ENCODE measurements at places on chromosomes 1 and 21. TPM values are rescaled to one million over a fixed set of nuclear protein-coding genes. Genes with fewer than 3 reads are reported as not detected.

The PBX1 gene
- 68.4 TPM for total RNA-seq

The C8A gene
- under 0.01 TPM for total RNA-seq

The ITLN2 gene
- total RNA-seq = not detected

The JAM2 gene
- 1.5 TPM for total RNA-seq

The MROH9 gene
- not detected for total RNA-seq

The CYP4A11 gene
- total RNA-seq = not detected

The PRKAA2 gene
- 3.0 TPM for total RNA-seq

The DNM3 gene
- total RNA-seq = 2.0 TPM

The SAMD11 gene
- 11.1 TPM for total RNA-seq

The PIGK gene
- 67.8 TPM for total RNA-seq

The LCE1A gene
- not detected for total RNA-seq

The CRP gene
- not detected for total RNA-seq

The KRTAP10-3 gene
- total RNA-seq = not detected

The LCE2B gene
- not detected for total RNA-seq

The GBP3 gene
- 28.8 TPM for total RNA-seq

The CLDN17 gene
- not detected for total RNA-seq

The MX2 gene
- 1.8 TPM for total RNA-seq

The ETV3L gene
- total RNA-seq = not detected

The ASPM gene
- 2.0 TPM for total RNA-seq

The MYOM3 gene
- total RNA-seq = not detected

The ERICH3 gene
- total RNA-seq = not detected

The OR2AK2 gene
- total RNA-seq = not detected

The PDZK1 gene
- total RNA-seq = 1.3 TPM

The RGS8 gene
- under 0.01 TPM for total RNA-seq

The NUP210L gene
- 0.15 TPM for total RNA-seq

The AMY1B gene
- total RNA-seq = not detected

The OR10R2 gene
- total RNA-seq = not detected

The SLAMF9 gene
- not detected for total RNA-seq

The LENEP gene
- total RNA-seq = not detected

The DAB1 gene
- not detected for total RNA-seq

The IL20 gene
- not detected for total RNA-seq

The RHCE gene
- 0.15 TPM for total RNA-seq

The ST6GALNAC5 gene
- 0.44 TPM for total RNA-seq

The NCAM2 gene
- total RNA-seq = 14.8 TPM

The PDPN gene
- 4.5 TPM for total RNA-seq

The TNFRSF9 gene
- 0.17 TPM for total RNA-seq

The PDZK1IP1 gene
- total RNA-seq = not detected

The LCE2A gene
- total RNA-seq = not detected

The SLC35F3 gene
- total RNA-seq = not detected

The RIMS3 gene
- 0.33 TPM for total RNA-seq

The KRTAP19-1 gene
- total RNA-seq = not detected

The SAMD13 gene
- 1.2 TPM for total RNA-seq

The TNFRSF4 gene
- total RNA-seq = under 0.01 TPM

The SPTA1 gene
- total RNA-seq = under 0.01 TPM

The ANKRD34A gene
- 0.73 TPM for total RNA-seq

The SPRR2F gene
- total RNA-seq = not detected

The NES gene
- 110 TPM for total RNA-seq

The MFAP2 gene
- 16.9 TPM for total RNA-seq

The OR2G3 gene
- total RNA-seq = 0.29 TPM

The NGF gene
- 10.1 TPM for total RNA-seq

The CHIA gene
- total RNA-seq = not detected

The NPHP4 gene
- total RNA-seq = 7.6 TPM

The TMEM81 gene
- total RNA-seq = 1.5 TPM

The LCE1B gene
- total RNA-seq = not detected

The UTS2 gene
- total RNA-seq = not detected
